GDM1 (cell line): ENCODE measurements at places on chromosomes 2 and 18.

GRCh38 chr2:230266638-230267037, 41.1 kb downstream of the SP140 start:
- no peak for DNase-seq

DNA sequence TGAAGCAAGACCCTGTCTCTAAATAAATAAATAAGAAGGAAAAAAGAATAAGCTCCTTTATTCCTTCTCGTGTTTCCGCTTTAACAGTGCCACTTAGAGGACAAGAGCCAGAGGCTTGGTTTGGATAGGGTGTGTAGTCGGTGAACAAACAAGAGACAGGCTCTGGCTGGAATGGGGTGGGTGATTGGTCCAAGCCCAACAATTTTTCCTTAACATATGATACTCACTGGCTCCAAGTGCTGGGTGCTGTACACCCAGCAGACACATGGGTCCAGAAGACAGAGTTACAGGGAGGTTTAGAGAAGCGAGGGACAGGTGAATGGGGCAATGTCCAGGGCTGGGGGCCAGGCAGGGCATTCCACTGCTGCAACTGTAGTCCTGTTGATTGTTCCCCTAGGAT, 77.8 kb downstream of the NCAPH start:
- DNase-seq: no peak

- DNase-seq: no peak
Measured at GRCh38 chr2:498493-499178, 178.6 kb downstream of the TMEM18 start.

GRCh38 chr18:56959120-56959519, 187.8 kb upstream of the BOD1L2 start:
- no peak for DNase-seq

DNA sequence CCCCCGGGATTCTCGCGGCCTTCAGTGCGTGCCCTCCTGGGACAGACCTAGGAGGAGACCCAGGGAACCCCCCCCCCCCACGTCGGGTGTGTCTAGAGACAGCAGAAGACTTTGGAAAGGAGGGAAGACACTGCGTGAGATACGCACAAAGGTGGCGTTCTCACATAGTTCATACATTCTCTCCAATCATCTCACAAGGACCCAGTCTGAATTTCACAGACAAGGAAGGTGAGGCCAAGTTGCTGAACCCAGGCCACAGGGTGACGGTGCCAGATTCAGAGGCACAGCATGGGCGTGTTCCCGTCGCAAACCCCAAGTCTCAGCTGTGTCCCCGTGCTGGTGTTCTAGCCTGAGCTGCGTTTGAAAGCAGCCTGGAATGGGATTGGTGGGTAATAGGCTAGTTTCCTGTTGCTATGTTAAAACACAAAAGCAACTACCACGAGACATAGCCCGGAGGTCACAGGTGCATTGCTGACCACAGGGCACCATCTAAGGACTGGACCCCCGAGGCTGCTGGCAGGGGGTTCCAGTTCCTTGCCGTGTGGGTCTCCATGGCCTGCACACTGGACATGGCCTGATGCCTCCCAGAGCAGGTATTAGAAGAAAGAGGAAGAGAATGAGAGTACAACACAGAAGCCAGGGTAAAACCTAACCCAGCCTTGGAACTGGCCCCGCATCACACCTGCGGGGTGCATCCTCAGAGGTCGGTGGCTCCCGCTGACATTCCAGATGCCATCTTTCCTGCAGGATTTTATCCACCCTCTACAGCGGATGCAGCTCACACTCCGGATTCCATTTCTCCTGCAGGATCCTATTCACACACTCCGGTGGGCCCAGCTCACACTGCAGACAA, 1.1 kb upstream of the PXDN start:
- no peak for DNase-seq

DNA sequence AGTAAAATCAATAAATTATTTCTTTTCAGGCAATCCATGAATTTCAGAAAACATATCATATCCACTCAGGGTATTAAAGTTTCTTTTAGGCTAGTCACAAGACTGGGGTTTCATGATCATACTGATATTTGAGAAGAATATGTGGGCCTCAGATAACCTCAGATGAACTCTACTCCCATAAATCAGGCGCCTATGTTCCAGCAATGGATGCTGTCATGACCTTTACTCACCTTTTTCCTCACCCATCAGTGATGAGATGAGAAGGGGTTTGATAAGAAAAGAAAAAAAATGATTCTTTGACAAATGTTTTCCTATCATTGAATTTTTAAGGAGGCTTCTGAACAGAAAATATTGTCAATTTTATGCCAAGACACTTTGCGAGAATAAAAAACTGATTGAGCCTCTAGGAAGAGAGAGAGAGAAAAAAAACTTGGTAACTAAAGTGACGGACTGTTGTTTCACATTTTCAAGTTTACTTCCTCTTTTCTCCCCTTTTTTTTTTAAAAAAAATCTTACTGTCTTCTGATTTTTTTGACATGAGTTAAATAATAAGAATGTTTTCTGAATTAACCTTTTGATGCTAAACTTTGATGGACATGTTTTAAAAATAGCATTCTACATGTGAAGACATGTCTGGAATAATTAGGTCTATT, 309.1 kb upstream of the MAP2 start:
- DNase-seq: no peak

DNA sequence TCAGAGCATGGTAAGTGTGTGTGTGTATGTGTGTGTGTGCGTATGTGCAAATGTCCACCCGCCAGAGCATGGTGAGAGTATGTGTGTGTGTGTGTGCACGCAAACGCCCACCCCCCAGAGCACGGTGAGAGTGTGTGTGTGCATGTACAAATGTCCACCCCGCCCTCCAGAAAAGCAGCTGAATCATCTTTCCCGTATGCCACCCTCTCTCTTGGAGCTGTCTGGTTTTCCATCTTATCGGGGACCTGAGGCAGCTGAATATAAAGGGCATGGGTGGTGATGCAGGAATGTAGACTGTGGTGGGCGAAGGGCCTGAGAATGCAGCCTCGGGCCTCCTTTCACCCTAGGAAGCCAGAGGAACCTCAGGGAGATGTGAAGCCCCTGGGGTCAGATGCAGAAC, 66.9 kb downstream of the COPS7B start:
- DNase-seq: no peak

GRCh38 chr18:58784601-58785137, 80.0 kb upstream of the ZNF532 start:
- no peak for DNase-seq

DNA sequence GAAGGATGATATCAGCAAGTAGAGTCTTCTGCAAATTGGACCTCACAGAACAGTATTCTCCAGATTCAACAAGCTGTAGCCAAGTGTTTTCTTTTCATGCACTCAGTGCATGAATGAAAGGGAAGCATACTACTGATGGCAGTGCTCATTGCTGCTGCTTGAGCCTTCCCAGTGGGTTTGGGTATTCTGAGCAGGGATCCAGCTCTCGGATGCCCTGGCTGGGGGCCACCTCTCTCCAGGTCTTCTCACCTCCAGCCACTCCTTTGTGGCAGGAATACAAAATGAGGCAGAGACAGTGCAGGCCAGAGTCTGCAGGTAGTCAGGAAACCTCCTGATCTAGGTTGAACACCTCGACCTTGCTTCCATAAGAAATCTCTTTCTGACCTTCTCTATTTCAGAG, 390.4 kb upstream of the CELF4 start:
- DNase-seq: no peak

DNA sequence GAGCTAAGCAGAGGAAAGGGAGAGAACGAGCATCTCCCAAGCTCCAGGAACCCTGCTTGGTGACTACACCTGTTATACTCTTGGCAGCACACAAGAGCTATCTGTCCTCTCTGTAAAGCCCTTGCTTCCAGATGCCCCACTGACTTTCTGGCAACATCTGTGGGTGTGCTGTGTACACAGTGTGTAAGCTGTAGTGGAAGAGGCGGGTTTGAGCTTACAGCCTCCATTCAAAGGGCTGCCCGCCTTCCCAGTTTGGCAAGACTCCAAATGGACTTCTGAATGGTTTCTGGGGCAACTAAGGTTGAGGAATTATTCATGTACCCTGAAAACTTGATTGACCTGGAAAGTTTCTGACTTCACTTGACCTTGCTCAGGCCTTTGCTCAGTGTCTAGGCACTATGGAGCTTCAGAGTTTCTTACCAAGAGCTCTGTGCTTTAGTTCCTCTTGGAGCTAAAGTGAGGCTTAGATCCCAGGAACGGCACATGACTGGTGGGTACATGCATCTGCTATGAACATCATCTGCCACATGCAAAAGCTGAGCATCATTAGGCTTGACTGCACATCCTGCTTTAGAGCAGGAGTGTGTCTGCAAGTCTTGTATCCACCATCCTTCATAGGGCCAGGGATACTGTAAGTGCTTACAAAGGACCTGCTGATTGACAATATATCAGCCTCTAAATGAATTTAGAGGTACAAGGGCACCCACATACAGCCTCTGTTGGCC, 290.9 kb upstream of the SIX2 start:
- DNase-seq: no peak

DNA sequence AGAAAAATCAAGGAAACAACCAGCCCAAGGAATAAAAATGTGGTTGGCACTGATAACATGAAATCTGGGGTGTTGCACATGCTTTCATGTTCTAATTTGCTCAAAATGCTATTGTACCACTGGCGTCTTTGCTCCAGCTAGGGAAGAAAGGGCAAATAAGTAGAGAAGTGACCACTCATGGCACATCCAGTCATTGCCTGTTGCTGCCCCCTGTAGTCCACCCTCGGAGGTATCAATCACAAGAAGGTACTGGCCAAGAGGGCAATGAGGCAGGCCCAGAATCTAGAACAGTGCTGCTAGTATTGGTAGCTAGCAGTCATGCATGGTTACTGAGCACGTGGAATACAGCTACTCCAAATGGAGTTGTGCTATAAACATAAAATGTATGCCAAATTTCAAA, 213.4 kb downstream of the CDCA7 start:
- DNase-seq: no peak

DNA sequence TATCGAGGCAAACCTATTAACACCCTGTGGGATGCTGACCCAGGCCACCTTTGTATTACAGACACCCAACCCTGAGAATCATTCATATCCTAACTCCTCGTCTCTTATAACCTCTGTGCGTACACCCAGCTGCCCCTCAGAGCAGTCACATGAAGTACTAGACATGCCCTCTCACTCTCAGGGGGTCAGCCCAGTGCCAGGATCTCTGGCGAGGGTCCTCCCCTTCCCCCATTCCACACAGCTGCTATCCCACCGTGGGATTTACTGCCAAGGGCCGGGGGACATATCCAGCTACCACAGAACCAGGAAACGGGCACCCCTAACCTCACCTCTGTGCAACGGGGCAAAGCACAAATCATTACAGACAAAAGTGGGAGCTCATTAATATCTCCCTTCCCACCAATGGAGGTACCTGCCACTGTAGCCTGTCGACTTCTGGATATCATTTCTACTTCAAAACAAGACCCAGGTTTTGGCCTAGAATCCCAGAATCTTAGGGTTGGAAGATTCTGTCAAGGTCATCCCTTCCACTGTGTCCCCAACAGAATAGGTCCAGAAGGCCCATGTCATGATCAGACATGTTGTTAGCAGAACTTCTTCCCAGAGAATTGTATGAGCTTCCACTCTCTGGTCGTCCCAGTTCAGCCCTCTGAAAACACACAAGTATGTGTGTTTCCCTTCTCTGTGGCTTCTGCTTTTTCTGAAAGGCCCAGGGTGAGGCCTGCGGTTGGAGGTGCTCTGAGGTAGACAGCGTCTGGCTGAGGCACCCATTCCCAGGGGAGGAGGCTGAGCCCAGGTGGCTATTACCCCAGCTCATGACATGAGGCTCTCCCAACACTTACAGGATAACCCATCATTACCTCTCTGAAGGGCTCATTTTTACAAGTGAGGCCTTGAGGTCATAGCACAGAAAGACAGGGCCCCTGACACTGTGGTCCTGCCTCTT, 1.7 kb downstream of the TMBIM1 start:
- peak; percentile 57 for DNase-seq

GRCh38 chr2:220782609-220783113, 789.4 kb downstream of the EPHA4 start:
- no peak for DNase-seq

DNA sequence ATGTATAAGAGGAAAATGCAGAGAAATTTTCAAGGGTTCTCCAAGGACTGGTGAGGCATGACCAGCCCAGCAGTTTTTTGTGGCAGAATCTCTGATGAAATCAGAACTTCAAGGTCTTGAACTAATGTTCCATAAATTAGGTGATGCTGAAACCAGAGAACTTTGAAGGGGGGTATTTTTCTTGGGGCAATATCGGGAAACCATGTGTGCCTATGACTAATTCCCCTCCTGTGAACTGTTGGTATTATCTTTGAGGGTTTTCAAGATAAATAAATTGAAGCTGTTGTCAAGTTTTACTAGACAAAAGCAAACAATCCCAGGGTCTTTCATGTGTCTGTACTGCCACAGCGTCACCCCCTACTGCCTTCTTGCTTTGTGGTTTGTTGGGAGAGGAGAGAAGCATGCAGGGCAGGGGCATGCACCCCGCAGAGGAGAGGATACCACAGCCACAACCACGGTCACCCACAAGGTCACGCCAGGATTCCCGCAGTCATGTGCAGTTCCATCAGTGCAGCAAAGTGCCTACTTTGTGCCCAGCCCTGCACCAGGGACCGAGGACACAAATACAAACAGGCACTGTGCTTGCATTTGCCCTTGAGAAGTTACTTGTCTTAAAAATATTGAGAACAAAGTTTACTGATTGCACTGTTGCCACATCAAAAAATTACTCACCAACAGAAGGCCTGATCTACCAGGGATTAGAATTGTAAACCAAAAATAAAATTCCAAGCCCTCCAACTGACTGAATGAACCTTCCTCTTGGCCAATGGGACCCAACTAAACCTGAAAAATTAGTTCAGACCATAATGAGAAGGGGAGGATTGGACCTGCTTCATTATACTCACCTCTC, 413.3 kb upstream of the TRIB2 start:
- no peak for DNase-seq

DNA sequence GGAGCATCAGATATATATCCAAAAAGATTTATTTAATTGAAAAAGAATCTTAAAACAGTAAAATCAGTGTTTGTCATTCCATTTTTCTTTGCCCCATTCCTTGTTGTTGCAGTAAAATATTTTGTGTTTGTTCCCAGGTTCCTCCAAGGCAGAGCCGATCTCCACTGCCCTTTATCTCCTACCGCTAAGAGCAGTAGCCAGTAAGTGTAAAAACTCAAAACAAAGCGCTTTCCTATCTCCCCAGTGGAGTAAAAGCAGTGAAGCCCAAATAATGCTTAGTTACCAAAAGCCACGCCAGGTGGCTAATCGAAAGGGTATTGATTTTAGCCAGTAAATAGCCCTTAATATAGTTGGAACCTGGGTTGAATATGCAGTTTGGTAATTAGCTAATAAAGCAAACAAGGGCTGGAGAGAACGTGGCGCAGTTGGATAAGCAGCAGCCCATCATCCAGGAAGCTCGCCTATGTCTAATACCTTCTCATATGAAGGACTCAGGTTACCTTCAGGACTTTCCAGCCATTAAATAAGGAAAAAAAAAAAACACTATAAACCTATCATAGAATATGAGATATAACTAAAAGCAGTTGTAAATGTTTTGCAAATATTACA, 12.4 kb upstream of the GPD2 start:
- DNase-seq: no peak

GRCh38 chr18:62711781-62712180, 3.6 kb upstream of the PHLPP1 start:
- no peak for DNase-seq

GRCh38 chr2:175057078-175057685, 52.0 kb upstream of the CHN1 start:
- DNase-seq: no peak
